Heart right ventricle (tissue), 16 donors: ENCODE measurements at places on chromosomes 16 and 17. TPM values are rescaled to one million over a fixed set of nuclear protein-coding genes. Genes with fewer than 3 reads are reported as not detected.

CFAP119 gene
- 1.1 TPM for total RNA-seq

- no peaks in the 10 kb centered on the region for H3K27me3 ChIP-seq
- peak overlapping the region; percentile 28 for H3K27ac ChIP-seq
- peaks cover 19% of the 10 kb centered on the region for H3K4me1 ChIP-seq
- no peak overlapping the region for H3K4me3 ChIP-seq
- peaks cover 98% of the 10 kb centered on the region for H3K36me3 ChIP-seq
Measured at GRCh38 chr16:4859190-4859899, 12.1 kb downstream of the UBN1 start.

DPEP3 gene
- total RNA-seq: 0.34 TPM

- H3K4me3 ChIP-seq: peak within 1 kb of the TSS; percentile 83
- H3K27ac ChIP-seq: peak within 1 kb of the TSS; percentile 5
- H3K4me1 ChIP-seq: peaks cover 21% of the 10 kb centered on the region
- peak; percentile 74 for DNase-seq
- H3K36me3 ChIP-seq: peaks cover 34% of the 10 kb centered on the region
- no peaks in the 10 kb centered on the region for H3K27me3 ChIP-seq
Measured at GRCh38 chr17:28726226-28726626, at the start of gene TLCD1. TLCD1 (minus strand) TSS chr17:28726233; CDS start chr17:28726097, 136 bp downstream.

CRK gene
- 34.4 TPM for total RNA-seq

FA2H gene
- total RNA-seq: not detected
